Activated CD4-positive, alpha-beta memory T cell treated with anti-CD3 and anti-CD28 coated beads, Interleukin-2, amount 10 ng/mL, durations not matched to agents 7 days and 5 days (primary cell): ENCODE measurements at places on chromosomes 6 and 20. TPM values are rescaled to one million over a fixed set of nuclear protein-coding genes. Genes with fewer than 3 reads are reported as not detected.
A peak's percentile ranks its signal among the peaks of the same experiment; 100 is the strongest.

The FAXC gene
- 0.23 TPM for total RNA-seq

The TMEM244 gene
- not detected for total RNA-seq

The FAM162B gene
- not detected for total RNA-seq

The SLC17A2 gene
- not detected for total RNA-seq

- no peak overlapping the region for H3K27ac ChIP-seq
- H3K36me3 ChIP-seq, result no peaks in the 10 kb centered on the region
- no peak overlapping the region for H3K4me3 ChIP-seq
- H3K27me3 ChIP-seq, result no peaks in the 10 kb centered on the region
Measured at GRCh38 chr20:54995553-54995952, 520.2 kb downstream of the DOK5 start.

- DNase-seq, result peak; percentile 46
- no peaks in the 10 kb centered on the region for H3K27me3 ChIP-seq
- H3K36me3 ChIP-seq, result no peaks in the 10 kb centered on the region
- peak overlapping the region; percentile 91 for H3K27ac ChIP-seq
Measured at GRCh38 chr6:142906945-142907470, 38.0 kb downstream of the HIVEP2 start.

DNA sequence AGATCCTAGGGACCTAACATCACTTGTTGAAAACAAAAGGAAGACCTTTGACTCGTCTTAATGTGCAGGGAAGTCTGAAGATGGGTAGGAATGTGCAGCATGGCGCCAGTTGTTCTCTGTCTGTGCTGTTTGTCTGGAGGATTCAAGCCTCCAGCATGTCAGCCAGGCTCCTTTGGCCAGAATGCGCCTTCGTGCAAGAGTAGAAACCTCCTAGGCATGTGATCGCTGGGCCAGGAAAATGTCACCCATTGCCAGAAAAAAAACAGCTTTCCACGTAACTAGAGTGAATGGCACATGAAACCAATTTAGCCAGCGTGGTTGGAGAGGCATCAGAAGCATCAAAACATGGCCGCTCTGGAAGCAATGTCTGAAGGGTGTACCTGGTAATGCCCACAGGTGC is 132.7 kb downstream of the EDN1 start:
- no peak overlapping the region for H3K4me3 ChIP-seq
- no peak overlapping the region for H3K27ac ChIP-seq
- DNase-seq, result no peak
- H3K4me1 ChIP-seq, result no peaks in the 10 kb centered on the region
- no peaks in the 10 kb centered on the region for H3K27me3 ChIP-seq

- no peaks in the 10 kb centered on the region for H3K27me3 ChIP-seq
- H3K4me1 ChIP-seq, result peaks cover 20% of the 10 kb centered on the region
Measured at GRCh38 chr6:110039981-110040383, 61.9 kb downstream of the GPR6 start.

DNA sequence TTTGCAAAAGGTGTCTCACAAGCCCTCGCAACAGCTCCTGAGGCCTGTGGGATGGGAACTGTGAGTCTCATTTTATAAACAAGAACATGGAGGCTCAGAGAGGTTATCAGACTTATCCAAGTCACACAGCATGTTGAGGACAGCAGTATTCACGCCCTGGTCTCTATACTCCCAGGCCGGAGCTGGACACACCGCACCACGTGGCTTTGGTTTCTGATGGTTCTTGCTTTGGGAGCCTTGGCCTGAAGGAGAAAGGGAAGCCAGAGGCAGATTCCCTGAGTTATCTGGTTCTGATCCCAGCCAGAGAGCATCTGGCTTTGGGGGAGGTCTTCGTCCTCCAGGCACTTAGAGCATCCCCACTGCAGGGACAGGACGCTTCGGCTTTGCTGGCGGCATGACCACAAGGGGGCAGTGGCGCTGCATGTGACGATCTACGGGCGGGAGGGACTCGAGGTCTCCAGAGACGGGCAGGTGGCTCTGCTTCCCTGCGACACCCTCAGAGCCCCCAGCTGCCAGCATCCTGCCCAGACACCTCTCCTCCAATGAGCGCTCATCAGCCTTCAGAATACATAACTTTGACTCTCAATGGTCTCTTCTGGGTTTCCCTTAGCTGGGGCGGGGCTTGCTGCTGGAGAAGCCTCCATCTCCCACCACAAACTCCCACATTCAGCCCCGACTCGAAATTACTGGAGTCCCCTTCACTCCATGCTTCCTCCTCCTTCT is 51.4 kb upstream of the SAYSD1 start:
- DNase-seq, result peak; percentile 84
- H3K36me3 ChIP-seq, result no peaks in the 10 kb centered on the region
- peaks cover 5% of the 10 kb centered on the region for H3K4me1 ChIP-seq
- H3K4me3 ChIP-seq, result no peak overlapping the region

DNA sequence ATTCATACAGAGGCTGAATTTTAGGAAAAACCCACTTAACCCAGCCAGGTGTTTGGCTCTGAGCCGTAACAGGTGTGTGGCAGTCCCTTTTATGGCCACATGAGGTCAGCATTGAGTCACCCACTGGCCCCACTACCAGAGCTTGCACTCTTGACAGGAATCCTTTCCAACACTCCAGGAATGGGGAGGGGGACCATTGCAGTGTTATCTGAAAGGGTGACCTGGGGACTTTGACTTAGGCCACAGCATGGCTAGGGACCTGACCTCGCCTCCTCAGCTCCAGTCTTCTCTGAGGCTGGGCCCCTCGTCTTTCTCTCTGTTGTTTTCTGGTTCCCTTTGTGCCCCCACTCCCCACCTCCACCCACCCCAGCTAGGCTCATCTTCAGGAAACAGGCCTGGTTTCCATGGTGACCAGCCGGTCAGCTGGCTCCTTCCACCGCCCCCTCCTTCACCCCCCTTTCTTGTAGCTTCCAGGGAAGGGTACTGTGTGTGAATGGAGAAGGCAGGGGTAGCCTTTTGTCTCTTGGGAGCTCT is 2.1 kb upstream of the TMEM151B start:
- H3K36me3 ChIP-seq, result peaks cover 16% of the 10 kb centered on the region
- H3K4me3 ChIP-seq, result no peak overlapping the region
- no peak overlapping the region for H3K27ac ChIP-seq
- H3K4me1 ChIP-seq, result peaks cover 40% of the 10 kb centered on the region

DNA sequence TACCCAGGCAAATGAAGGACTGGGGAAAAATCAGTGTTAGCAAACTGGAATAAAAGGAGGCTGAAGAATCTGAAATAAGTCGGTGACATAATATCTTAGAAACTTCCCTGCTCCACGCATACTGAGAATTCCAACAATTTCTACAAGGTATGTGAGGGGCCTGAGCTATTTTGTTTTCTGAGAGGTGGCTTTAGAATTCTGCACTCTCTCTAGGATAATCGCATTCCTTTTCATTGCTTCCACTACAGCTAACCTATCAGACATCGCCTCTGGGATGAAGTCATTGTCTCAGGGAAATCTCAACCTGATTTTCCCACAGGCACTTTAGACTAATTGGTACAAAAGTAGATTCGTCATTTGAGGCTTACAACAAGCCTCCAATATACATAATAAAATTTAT is 740.8 kb downstream of the PHF3 start:
- no peak for DNase-seq
- no peak overlapping the region for H3K27ac ChIP-seq

DNA sequence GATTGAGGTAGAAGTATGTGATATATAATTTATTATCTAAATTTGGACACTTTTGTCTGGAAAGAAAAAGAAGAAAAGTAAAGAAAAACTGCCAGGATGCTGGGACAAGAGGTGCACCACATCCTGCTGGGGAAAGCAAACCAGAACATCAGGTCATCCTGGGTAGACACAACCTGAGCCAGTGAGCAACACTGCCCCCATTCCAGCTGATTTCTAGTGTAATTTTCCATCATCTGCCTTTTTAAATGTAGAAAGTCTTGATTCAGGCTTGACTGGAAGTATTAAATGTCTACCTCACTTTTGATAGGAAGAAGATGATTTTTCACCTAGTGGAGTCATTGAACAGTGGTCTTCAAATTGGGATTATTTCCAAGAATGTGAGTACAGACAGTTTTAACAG is 1164.5 kb upstream of the CITED2 start:
- DNase-seq, result no peak
- H3K4me3 ChIP-seq, result no peak overlapping the region
- H3K36me3 ChIP-seq, result no peaks in the 10 kb centered on the region
- peaks cover 15% of the 10 kb centered on the region for H3K27me3 ChIP-seq
- no peaks in the 10 kb centered on the region for H3K4me1 ChIP-seq

DNA sequence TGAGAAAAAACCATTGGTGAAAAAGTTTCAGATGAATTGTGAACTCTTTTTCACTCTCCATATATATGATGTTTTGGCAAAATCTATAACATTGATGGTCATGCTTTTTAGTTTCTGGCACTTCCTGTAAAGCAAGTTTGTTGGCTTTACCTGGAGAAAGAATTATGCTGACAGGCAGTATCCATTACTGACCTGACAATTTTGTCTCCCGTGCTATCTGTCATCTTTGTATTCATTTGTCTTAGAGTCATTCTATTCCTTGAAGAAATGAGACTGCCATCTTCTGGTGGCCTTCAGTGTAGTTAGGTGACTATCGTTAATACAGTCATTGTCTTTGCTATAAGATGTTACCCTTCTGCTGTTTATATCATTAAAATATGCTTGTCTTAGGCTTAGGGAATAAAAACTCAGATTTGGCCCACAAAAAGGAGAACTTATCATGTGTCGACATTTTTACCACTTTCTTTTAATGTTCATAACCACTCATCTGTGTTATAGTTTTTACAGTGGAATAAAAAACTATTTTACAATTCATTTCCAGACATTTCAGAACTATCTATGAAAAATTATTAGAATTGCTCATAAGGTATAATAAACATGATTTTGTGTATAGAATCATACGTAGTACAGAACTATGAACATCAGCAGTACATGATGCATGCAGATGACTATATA is 707.0 kb downstream of the EPM2A start:
- H3K4me1 ChIP-seq, result no peaks in the 10 kb centered on the region
- H3K4me3 ChIP-seq, result no peak overlapping the region

- no peak for DNase-seq
- no peaks in the 10 kb centered on the region for H3K27me3 ChIP-seq
- peaks cover 37% of the 10 kb centered on the region for H3K36me3 ChIP-seq
- H3K27ac ChIP-seq, result peak overlapping the region; percentile 7
- no peak overlapping the region for H3K4me3 ChIP-seq
- H3K4me1 ChIP-seq, result peaks cover 4% of the 10 kb centered on the region
Measured at GRCh38 chr6:111011360-111012142, 29.7 kb downstream of the RPF2 start.

DNA sequence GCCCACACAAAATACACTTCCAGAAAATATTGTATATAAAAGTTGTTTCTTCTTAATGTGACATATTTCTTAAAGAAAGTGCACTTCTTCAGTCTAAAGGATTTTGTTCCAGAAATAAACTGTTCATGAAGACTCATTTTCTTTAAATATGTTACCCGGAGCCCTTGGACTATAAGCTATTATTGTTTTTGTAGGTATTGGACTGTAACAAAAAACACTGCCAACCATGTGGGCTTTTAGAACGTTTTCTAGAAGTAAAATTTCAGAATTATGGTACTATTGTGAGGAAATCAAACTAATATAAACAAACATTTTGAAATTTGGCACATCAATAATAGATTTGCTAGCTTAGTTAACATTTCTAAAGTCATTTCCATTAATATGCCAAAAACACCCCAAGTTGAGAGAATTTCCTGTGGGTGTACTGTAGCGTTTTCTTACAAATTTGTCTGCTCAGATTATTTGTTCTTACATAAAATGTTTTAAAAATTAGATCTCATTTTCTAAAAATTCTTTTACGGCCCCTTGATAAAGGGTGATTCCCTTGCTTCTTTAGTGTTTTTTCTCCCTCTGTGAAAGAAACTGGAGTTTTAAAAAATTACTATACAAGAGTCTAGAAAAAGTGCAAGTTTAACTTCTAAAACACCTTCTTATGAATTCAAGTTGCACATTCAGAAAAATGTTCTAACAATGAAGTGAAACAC is 3.4 kb downstream of the NKX2-4 start:
- DNase-seq, result no peak
- H3K36me3 ChIP-seq, result peaks cover 22% of the 10 kb centered on the region
- H3K27me3 ChIP-seq, result peaks cover 58% of the 10 kb centered on the region

DNA sequence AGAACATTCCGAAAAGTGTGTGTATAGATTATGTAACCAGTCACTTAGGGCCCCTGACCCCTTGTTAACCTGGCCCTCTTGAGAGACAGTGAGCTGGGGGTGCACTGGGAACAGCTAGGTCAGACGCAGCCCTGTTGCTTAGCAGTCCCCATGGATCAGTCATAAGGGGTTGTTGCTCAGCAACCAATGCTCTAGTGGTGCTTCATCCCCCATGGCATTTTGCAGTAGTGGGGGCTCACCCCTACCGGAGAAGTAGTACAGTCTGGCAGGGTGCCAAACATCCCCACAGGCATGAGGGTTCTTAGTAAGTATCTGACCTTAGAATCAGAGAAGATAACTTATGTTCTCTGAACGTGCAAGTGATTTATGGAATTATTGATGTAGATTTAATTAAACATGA is 12.3 kb downstream of the PKIB start:
- no peak overlapping the region for H3K4me3 ChIP-seq
- no peaks in the 10 kb centered on the region for H3K27me3 ChIP-seq
- no peak for DNase-seq

GRCh38 chr6:12939314-12939713 is 222.7 kb downstream of the PHACTR1 start:
- no peaks in the 10 kb centered on the region for H3K36me3 ChIP-seq
- no peak overlapping the region for H3K27ac ChIP-seq
- peaks cover 10% of the 10 kb centered on the region for H3K4me1 ChIP-seq
- no peaks in the 10 kb centered on the region for H3K27me3 ChIP-seq
